NCI-H1930 (cell line): ENCODE measurements at places on chromosomes 7 and 10.

DNA sequence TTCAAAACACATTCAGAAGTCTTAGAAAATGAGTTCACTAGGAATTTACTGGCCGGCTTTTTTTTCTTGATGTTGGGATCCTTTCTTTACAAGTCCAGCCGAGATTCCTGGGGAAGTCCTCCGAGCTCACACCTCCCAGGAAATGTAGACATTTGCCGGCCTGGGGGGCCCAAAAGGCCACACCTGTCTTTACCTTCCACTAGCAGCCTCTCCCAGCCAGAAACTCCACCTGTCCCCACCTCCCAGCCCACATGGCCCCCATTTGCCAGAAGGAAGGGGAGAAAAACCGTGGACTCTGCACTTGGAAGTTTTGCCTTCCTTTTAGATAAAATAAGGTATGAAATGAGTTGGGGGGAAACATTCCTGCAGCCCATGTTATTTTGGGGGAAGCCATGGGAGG, 27.6 kb upstream of the EMX2 start:
- DNase-seq = no peak

DNA sequence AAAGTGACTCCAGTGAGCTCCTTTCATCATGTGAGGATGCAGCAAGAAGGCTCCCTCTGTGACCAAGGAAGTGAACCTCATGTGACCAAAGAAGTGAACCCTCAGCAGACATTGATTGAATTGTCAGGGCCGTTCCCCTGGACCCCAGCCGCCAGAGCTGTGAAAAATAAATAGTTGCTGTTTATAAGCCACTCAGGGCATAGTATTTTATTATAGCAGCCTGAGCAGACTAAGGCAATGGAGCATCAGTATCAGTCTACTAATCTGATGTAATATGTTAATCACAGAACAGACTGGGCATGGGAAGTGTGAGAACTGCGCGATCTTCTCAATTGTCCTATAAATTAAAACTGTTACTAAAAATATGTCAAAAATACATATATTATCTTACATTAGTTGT, 384.5 kb upstream of the PRKCQ start:
- DNase-seq = no peak

DNA sequence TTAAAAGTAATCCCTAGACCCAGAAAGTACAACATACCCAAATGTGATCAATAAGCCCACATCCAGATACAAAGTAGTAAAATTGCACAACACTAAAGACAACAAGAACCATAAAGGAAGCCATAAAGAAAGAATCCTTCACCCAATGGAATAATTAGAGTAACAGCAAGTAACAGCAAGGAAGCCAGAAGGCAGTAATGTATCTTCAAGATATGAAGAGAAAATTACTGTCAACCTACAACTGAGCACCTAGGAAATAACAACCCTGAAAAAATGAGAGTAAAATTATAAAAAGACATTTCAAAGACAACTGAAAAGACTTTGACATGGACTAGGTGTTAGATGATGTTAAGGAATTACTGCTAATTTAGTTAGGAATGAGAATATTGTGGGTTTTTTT, 60.5 kb downstream of the CNOT4 start:
- DNase-seq = no peak

GRCh38 chr10:6229746-6230145, 27.0 kb downstream of the PFKFB3 start:
- no peak for DNase-seq

DNA sequence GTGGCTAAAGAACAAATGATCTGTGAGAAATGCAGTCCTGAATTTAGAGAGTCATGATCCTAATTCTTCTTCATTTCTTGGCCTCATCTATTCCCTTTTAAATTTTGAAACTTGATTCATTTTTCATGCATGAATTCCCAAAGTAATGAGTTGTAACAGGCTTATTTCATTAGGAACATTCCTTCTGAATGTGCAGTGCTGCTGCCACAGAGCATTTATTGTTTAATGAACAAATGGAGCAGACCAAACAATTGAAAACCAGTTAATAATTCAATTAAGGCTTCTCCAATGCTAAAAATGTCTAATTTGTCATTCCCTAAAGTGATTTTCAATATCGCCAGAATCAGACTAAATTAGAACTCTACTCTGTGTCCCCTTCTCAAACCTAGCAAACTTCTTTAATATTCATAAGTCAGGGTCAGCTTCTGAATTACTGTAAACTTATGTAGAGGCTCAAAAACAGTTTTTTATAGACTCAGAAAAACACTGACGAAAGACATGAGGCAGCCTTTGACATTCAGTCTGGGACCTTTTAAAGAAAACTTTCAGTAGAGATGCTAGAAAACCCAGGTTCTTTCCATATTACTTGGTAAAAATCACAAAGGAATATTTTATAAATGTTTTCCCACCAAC, 14.5 kb downstream of the LSMEM1 start:
- DNase-seq = no peak

GRCh38 chr7:22853674-22854157, 31.1 kb upstream of the TOMM7 start:
- no peak for DNase-seq

- DNase-seq = no peak
Measured at GRCh38 chr10:12757351-12757750, 244.2 kb downstream of the CCDC3 start.

DNA sequence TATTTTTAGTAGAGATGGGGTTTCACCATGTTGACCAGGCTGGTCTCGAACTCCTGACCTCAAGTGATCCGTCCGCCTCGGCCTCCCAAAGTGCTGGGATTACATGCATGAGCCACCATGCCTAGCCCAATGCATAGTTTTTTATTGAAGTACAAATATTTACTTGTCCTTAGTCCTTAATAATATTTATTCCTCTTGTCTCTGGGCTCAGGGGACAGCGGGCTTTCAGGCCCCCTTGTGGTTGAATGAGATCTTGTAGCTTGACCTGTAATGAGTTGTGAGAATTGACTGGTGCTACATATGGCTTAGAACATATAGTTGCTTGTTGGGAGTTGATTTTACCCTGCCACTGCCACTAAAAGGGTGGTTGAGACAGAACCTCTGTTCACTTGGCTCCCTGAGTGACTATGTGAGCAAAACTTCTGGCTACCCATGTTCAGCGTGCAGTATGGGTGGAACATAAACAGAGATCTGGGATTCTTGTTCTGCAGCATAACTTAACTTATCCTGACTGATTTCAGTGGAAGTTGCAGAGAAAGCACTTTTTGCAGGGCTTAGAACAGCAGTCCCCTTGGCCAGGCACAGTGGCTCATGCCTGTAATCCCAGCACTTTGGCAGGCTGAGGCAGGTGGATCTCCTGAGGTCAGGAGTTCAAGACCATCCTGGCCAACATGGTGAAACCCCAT, 14.9 kb downstream of the CCL26 start:
- no peak for DNase-seq
